Urothelium cell line (cell line): ENCODE measurements at places on chromosomes 2 and 18.
A peak's percentile ranks its signal among the peaks of the same experiment; 100 is the strongest.

DNA sequence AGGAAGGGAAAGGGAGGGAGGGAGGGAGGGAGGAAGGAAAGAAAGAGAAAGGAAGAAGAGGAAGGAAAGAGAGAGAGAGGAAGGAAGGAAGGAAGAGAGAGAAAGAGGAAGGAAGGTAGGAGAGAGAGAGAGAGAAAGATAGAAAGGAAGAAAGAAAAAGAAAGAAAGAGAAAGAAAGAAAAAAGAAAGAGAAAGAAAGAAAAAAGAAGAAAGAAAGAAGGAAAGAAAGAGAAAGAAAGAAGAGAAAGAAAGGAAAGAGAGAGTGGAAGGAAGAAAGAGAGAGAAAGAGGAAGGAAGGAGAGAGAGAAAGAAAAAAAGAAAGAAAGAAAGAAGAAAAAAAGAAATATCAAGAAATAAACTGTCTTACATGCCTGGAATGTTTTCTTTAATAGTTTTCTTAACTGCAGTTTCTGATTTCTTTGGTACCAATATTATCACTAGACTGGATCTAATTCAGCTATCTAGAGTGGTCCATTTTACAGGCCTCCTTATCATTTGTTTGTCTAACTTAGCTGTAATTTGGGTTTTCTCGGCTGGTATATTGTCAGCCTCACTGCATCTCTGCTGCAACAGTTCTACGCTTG is 59.6 kb upstream of the MBOAT2 start:
- no peak for DNase-seq

- no peak for DNase-seq
Observed at GRCh38 chr18:78622907-78623541, 356.6 kb upstream of the SALL3 start.

DNA sequence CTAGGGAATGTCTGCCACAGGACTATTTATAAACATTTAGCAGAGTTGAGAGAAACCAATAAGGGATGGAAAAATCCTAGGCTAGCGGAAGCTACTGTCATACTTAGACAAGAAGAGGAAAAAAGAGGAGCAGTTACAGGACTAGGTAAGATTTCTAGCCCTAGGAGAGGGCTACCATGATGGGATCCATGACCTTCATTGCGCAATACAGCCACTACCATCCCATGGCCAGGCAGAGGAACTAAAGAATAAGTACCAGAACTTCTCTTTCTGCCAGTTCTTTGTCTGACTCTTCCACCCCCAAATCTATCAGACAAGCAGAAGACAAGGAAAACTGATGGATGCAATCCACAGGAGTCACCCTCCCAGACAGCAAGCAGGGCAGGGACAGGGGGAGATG is 417.0 kb upstream of the CHST9 start:
- DNase-seq = no peak

DNA sequence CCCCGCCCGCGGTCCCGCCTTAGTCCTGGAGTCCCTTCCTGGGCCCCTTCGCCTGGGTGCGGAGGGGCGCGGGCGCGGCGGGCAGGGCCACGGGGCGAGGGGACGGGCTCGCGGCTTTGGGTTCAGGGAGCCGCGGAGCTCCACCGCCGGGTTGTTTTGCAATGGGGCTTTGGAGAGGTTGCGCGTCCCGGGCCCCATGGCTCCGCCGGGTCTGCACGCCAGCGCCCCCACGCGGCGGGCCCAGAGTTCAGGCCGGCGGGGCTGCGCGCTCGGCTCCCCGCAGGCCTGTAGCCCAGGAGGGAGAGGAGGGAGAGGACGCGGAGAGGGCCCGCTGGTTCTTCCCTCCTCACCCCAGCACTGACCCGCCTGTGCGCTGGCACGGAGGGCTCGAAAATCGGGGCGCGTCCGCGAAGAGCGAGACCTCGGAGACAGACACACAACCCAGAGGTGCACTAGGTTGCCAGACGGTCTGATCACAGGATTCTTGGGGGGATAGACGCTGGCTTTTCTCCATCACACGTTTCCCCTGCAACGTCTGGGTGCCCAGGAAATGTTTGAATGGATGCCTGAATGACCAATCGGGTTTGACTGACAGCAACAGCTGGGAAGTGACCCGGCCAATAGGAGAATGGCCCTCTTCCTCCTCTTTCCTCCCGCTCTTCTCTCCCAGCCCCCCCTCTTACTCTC is 4.9 kb upstream of the SIX2 start:
- peak; percentile 87 for DNase-seq

GRCh38 chr2:221109552-221109951 is 462.6 kb downstream of the EPHA4 start:
- DNase-seq = no peak

- DNase-seq = peak; percentile 64
Observed at GRCh38 chr2:190636361-190636760, 12.5 kb upstream of the NAB1 start.

GRCh38 chr18:79753391-79753851 is 44.3 kb upstream of the KCNG2 start:
- DNase-seq = no peak

DNA sequence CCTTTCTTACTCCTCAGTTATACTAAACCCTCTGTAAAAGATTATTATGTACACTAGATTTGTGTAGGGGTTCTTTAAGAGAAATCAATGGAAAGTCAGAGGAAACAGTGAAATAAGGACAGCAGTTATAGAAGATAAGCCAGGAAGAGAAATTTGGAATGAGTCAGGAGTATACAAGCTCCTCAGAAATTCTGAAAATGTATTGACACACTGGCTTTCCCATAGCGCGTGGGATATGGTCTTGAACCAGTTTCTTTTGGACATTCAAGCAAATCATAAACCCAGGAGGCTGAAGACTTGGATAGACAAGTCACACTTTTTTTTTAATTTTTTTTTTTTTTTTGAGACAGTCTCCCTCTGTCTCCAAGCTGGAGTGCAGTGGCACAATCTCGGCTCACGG is 316.1 kb upstream of the MMADHC start:
- DNase-seq = no peak

DNA sequence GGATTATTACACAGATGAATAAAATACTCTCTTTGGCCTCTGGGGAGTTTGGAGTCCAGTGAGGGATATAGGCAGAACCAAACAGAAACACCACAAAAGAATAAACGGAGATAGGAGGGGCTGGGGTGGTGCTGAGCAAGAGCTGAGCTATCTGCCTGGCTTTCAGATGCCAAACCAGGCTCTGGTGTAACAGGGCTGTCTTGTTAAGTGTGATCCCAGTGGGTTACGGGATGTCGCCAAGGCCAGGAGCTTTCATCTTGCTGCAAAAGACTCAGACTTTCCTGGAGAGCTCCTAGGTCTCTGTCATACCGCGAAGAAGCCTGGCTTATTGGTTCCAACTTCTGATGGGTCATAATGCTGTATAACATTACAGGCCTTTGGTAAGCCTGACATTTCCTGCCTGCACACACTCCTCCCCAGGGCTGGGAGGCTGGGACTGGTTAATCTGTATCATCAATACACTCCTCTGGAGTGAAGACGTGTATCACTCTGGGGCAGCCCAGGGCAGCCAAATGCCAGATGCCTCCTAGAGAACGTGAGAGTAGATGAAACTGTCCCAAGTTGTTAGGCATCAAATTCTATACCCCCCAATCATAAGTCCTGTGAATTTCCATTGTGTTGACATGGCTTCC is 60.5 kb downstream of the STPG4 start:
- DNase-seq = no peak

DNA sequence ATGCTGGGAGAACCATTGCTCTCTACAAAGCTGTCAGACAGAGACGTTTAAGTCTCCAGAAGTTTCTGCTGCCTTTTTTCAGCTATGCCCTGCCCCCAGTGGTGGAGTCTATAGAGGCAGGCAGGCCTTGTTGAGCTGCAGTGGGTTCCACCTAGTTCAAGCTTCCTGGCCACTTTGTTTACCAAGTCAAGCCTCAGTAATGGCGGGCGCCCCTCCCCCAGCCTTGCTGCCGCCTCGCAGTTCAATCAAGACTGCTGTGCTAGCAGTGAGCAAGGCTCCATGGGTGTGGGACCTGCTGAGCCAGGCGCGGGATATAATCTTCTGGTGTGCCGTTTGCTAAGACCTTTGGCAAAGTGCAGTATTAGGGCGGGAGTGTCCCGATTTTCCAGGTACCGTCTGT is 52.7 kb upstream of the SCYGR2 start:
- no peak for DNase-seq

- DNase-seq = no peak
Observed at GRCh38 chr18:339200-339599, 71.4 kb upstream of the THOC1 start.
